ENCODE measurements at places on chromosomes 4 and X.

- DNase-seq = no peak
Measured at GRCh38 chr4:9924750-9925149, 96.5 kb downstream of the SLC2A9 start.

DNA sequence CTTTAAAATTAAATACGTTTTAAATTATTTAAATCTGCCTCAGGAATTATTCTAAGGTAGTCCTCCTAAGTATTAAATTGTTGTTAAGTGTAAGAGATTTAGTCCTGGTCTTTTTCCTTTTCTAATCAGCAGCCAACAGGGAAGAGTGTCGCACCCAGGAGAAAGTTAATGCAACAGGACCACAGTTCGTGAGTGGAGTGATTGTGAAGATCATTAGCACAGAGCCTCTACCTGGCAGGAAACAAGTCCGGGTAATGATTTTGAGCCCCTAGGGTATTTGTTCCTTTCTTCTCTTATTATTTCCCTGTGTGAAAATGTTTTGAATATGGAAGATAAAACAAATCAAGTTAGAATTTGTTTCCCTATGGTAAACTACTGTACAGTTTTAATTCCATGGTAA, 13.4 kb downstream of the LARP7 start:
- DNase-seq = no peak

DNA sequence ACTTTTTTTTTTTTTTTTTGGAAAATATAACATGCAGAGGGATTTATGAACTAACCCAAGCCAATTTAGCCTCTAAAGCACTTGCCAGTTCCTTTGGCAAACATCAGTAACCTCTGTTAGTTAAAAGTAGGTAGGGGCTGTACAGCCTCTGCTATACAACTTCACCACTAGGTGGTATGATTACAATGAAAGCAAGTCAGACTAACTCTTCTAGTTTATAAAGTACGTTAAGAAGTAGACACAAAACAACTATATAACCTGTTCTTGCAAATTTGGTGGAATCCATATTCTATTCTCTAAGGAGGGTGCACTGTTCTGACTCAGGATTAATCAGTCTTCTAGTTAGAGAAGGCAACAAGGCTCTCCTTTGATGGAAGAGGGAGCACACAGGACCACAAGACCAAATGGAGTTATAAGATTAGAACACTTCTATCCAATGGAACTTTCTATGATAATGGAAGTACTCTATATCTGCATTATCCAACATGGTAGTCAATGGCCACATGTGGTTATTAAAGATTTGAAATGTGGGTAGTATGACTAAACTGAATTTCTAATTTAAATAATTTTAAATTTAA, 12.8 kb downstream of the AIMP1 start:
- DNase-seq = peak; percentile 32

GRCh38 chr4:91916219-91916618, 387.5 kb upstream of the GRID2 start:
- no peak for DNase-seq

DNA sequence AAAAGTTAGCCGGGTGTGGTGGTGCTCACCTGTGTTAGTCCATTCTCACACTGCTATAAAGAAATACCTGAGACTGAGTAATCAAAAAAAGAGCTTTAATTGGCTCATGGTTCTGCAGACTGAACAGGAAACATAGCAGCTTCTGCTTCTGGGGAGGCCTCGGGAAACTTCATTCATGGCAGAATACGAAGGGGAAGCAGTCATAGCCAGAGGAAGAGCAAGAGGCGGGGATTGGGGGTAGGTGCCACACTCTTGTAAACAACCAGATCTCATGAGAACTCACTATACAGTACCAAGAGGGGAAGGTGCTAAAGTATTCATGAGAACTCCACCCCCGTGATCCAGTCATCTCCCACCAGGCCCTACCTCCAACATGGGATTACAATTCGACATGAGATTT, 64.1 kb downstream of the BEND4 start:
- no peak for DNase-seq

DNA sequence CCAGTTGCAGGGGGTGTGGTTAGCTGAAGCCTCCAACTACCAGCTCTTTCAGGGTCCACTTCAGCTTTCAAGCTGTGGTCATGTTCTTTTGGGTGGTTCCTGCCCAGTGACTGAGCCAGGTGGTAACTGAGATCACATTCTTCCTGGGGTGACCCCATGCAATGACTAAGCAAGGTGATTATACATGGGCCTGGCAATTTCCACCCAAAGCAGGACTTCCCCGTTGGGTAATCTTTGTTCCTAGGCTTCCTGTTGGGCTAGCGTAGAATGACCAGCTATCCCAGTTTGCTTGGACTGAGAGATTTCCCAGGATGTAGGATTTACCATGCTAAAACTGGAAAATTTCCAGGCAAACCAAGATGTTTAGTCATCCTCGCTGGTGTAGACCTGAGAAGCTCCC, 18.4 kb upstream of the MAGEB17 start:
- no peak for DNase-seq

- no peak for DNase-seq
Measured at GRCh38 chr4:109978704-109979454, 66.2 kb downstream of the EGF start.

DNA sequence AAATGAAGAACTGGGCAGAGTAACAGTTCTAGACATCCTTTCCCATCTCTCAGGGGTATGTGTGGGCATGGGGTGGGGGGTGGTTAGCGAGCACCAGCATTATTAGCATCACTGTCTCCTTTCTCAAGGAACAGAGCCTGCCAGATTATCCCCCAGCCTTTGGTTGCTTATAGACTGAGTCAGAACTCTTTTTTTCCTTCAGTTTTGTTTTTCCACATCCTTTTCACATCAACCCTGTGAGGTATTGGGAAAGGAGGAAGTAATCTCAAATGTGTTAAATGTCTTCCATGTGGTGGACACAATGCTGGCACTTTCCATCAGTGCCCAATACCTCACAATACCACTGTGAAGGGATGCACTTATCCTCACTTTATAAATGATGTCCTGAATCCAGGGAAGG, 3.1 kb upstream of the FGF16 start:
- DNase-seq = no peak

DNA sequence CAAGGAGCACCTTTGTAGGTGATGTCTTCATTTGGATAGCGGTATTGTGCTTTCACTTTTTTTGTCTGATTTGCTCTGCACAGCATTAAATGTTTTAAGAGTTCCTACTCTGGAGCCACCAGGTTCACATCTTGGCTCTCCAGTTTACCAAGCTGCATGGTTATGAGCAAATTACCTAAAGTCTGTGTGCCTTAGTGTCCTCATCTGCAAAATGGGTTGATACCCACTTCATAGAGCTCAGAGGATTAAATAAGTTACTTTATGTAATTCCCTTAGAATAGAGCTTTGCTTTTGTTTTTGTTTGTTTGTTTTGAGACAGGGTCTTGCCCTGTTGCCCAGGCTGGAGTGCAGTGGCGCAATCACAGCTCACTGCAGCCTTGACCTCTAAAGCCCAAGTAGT, 58.2 kb downstream of the UBE2K start:
- no peak for DNase-seq

DNA sequence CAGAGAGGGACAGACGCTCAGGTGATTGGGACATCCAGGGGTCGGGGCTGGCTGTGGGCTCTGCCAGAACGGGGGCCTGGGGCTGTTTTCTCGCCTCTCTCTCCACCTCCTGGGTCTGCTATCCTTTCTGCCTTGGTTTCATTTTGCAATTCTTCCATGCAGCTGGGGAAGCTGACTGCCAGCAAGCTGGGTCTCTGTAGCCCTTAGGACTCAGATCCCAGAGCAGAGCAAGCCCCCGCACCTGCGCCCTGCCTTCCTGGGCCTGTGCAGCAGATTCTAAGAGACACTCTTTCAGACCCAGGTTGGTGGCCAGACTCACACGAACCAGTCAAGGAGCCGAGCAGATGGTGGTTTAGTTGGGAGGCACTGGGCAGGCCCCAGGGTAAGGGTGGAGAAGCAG, 59.1 kb upstream of the GRPEL1 start:
- no peak for DNase-seq

GRCh38 chr4:48943387-48943786, 36.8 kb upstream of the OCIAD2 start:
- peak; percentile 20 for DNase-seq

GRCh38 chr4:123298801-123299200, 97.8 kb upstream of the SPRY1 start:
- DNase-seq = no peak

- no peak for DNase-seq
Measured at GRCh38 chr4:77418333-77418732, 187.3 kb upstream of the CXCL13 start.

GRCh38 chr4:144374065-144374464, 233.5 kb upstream of the GYPA start:
- no peak for DNase-seq

DNA sequence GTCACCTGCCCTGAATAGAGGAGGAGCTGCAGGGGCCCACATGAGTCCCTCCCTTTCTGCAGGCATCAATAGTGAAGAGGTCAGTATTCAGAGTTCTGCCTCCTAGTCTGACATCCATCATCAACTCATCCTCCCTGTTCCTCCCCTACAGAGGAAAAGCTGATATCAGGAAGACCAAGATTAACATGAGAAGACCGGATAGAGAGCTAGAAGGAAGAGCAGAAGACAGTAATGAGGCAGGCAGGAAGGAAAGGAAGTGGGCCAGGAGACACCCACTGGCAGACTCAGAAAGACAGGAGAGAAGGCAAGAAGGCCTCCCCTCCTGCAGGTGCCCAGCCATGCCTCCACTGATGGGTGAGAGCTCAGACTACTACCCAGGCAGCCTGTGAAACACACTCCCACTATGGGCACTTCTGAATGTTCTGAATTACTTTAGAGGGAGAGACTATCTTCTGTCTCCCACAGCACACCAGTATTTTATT, 74.6 kb downstream of the CC2D2A start:
- DNase-seq = no peak

- no peak for DNase-seq
Measured at GRCh38 chr4:188728359-188728758, 589.1 kb downstream of the TRIML1 start.

- DNase-seq = no peak
Measured at GRCh38 chr4:88953400-88953799, 103.6 kb downstream of the FAM13A start.

GRCh38 chr4:124265701-124266100, 446.8 kb downstream of the ANKRD50 start:
- no peak for DNase-seq

DNA sequence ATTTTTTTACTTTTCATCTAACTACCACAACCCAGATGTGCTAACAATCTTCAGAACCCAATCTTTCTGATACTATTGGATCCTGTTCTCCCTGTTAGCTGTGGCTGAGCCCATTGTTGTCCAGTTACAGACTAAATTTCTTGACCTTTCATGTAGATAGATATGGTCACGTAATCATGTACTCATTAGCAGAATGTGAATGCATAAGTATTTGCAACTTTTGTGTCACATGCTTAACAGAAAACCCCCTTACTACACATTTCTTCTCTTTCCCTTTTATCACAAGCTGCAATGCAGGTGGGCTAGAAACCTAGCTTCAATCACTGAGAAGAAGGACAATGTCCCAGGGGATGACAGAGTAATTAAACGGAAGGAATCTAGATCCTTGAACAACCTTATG, 13.1 kb upstream of the FAM13A start:
- no peak for DNase-seq

DNA sequence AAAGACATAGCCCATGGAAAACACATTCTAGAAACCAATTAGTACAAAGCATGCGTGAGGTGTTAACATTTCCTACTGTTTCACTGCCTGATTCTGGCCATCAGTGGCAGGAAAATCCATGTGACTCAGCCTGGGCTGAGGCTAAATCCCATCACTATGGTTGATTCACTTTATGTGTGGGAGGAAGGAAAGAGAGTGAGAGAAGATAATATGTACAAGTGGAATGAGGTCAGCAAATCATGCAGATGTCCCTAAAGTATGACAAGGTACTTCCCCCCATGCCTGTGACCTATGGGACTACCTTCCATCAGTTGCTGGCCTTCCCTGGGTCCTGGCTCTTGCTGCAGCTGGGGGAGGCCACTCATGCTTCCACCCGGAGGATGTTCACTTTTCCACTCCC, 64.2 kb upstream of the MAP3K15 start:
- no peak for DNase-seq

DNA sequence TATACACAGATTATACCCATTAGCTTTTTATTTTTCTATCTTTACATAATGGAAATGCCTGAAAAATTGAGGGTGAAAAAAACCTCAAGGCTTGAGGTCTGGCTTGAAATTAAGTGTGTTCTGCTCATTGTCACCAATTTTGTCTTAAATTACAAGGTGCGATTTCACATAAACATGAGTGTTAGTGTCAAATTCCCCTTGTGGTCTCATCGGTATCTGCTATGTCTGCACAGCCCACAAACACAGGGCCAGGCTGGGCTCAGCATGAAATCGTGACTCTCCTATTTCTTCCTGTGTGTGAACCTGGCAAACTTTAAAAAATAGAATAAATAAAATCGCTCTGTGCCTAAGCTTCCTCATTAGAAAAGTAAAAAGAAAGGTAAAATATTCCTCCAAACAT, 109.1 kb downstream of the CRLF2 start:
- DNase-seq = no peak

- no peak for DNase-seq
Measured at GRCh38 chr4:74018771-74019170, 19.7 kb downstream of the CXCL3 start.

- peak; percentile 9 for DNase-seq
Measured at GRCh38 chr4:86594559-86595425, 677 bp downstream of the PTPN13 start.

GRCh38 chr4:106353786-106354185, 14.8 kb downstream of the GIMD1 start:
- no peak for DNase-seq

DNA sequence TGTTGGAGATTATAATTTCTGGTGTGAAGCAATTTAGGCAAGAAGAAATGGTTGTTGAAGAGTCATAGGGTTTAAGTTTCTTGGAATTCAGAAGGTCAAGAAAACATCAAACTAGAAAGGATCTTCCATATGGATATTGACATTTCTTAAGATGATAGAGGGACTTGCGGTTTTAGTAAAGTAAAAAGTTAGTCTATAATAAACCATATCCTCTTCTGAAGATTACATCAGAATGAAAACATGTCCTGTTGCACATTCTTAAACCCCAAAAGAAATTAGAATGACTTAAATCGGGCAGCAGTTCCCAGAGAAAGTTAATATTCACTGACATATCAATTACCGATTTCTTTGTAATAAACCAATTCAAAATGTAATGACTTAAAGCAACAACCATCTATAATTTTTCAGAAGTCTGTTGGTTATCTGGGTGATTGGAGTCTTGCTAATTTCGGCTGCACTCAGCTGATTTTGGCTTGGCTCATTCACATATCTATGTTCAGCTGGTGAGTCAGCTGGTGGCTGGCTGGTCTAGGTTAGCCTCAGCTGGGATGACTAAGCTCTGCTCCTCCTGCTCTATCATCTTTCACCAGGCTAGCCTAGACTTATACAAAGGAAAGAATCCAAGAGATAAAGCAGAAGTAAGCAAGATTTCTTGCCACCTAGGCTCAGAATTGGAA, 24.4 kb upstream of the DYNLT3 start:
- DNase-seq = no peak

DNA sequence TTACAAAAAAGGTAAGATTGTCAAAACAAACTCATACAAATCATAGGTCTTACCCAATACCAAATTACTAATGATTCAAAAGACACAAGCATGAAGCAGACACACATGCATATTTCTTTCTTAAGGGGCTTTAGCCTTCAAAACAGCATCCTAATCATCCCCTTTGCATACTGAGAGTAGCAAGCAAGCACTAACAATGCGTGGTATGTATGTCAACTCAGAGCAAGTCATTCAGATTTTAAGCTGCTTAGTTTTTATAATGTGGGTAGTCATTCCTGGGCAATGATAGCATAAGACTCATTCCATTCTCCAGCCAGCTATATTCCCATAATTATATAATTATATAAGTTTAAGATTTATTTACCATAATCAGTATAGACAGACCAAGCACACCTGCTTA, 219.6 kb downstream of the DKK2 start:
- DNase-seq = no peak
